Stimulated activated CD8-positive, alpha-beta memory T cell treated with anti-CD3 and anti-CD28 coated beads, Interleukin-4, amount 100 ng/mL, for 24 hours (primary cell): ENCODE measurements at places on chromosomes 7 and 10.

DNA sequence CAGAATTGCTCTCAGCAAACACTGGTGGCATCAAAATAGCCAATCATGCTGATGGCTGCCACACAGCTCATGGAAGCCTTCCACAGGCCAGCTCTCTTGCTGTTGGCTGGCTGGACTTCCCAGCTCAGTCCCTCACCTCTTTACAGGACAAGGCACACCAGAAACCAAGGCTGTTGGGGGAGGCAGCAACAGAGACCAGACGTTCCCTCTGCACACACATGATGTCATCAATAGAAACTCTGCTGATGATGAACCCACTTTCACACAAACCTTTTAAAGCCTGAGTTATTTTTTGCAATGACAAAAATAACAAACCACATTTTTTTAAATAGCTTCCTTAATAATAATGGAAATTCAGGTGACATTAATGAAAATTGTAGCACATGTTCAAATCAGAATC lies 300.9 kb upstream of the C7orf33 start:
- no peak for DNase-seq

GRCh38 chr10:5491477-5491876 lies 7.9 kb downstream of the CALML5 start:
- DNase-seq, result no peak

- no peak for DNase-seq
These were observed 13.1 kb downstream of the CASP2 start for GRCh38 chr7:143300959-143301935.

DNA sequence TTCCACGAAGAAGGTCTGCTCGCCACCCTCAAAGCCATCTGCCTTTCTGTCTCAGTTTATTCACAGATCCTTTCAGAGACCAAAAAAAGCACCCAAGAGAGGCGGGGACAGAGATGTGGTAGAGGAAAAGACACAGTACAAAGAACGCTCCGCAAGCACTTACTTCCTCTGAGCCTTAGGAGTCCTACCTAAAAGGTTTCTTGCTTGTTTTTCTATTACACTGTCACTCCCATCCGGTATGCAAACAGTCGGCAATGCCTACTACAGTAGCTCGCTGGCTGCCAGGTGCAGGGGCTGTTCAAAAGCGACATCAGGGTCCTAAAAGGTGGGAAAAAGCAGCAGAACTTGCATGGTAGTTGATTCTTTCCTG lies 816 bp downstream of the TECPR1 start:
- DNase-seq, result no peak

- no peak for DNase-seq
These were observed 32.6 kb downstream of the TMEM270 start for GRCh38 chr7:73893342-73894101.

- no peak for DNase-seq
These were observed 59.8 kb downstream of the TMEM178B start for GRCh38 chr7:141133646-141134045.
